SW480 (cell line): ENCODE measurements at places on chromosomes 7 and 10.
A peak's percentile ranks its signal among the peaks of the same experiment; 100 is the strongest.

- DNase-seq: no peak
These were observed 588.0 kb downstream of the CALN1 start for GRCh38 chr7:71824006-71824760.

GRCh38 chr7:145147865-145148264 is 312.0 kb upstream of the TPK1 start:
- no peak for DNase-seq

DNA sequence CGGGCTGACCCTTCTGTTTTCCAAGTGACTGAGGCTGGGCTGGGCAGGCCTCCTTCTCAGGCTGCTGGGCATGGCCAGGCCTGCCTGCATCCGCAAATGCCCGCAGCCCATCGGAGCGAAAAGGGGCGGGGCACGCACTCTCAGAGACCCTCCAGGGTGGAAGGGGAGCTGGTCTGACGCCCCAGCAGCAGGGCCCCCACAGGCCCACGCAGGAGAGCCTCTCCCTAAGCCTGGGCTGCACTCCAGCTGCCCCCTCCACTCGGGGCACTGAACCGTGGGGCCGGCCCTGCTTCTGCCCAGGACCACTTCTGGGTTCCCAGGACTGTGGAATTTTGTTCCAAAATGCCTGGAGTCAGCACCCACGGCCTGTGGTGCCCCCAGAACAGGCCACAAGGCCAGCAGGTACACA is 9.3 kb downstream of the ADAP1 start:
- peak; percentile 57 for DNase-seq

- DNase-seq: no peak
These were observed 190.1 kb downstream of the SDHAF3 start for GRCh38 chr7:97307521-97308108.

DNA sequence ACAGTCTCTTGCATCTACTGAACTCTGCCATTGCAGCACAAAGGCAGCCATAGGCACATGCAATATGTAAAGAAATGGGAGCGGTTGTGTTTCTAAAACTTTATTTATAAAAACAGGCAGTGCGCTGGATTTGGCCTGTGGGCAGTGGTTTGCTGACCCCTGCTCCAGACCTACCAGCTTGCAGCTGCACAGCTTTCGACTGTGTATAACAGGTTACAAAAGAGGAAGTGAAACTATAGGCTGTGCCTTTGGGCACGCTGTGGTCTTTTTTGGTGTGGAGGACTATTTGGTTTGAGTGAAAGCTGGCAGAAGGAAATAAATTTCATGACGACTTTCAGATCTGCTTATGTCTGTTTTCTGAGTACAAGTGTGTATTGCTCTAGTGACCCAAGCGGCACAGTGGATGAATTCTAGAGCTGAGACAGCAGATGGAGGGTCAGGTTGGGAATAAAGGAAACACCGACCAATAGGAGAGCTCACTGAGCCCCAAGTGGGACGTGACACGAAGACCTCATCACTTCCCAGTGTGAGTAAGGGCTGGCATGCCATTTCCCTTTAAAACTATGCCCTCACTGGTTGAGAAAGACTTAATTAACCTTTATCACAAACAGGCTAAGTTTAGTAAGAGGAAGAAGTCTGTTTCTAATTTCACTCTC is 152.7 kb downstream of the ANK3 start:
- no peak for DNase-seq

DNA sequence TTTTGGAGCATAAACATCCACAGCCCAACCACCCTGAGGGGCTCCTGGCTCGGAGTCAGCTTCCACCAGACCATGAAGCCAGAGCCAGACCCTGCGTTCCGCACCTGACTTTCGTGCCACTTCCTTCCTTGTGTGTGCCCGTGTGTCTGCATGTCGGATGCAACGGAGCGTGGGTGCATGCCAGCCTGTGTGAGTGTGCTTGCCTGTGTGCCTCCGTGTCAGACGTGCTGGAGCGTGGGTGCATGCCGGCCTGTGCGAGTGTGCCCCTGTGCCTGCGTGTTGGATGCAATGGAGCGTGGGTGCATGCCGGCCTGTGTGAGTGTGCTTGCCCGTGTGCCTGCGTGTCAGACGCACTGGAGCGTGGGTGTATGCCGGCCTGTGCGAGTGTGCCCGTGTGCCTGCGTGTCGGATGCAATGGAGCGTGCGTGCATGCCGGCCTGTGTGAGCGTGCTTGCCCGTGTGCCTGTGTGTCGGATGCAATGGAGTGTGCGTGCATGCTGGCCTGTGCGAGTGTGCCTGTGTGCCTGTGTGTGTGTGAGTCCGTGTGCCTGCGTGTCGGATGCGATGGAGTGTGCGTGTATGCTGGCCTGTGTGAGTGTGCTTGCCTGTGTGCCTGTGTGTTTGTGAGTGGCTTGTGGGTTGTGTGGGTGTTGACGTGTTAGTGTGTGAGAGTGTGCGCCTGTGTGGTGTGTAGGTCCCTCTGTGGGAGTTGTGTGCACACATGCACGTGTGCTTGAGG is 28.1 kb upstream of the KNDC1 start:
- no peak for DNase-seq

DNA sequence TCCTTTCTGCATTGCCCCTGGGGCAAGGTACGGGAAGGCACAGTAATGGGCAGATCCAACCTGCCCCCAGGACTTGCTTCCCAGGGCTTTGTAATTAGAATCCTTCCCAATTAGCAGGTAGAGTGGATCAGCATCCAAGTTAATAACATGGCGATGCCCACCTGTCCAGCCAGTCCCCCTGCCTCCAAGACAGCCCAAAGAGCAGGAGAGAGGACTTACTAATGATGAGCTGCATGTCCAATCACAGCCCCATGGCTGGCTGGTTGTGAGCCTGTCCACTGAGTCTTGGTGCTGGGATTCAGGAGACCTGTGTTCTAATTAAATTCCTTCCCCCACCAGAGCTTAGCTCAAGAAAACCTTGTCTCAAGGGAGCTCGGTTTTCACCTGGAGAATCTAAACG is 49.0 kb downstream of the RPS24 start:
- DNase-seq: no peak

- no peak for DNase-seq
These were observed 392.0 kb downstream of the PAXIP1 start for GRCh38 chr7:154610903-154611302.

- no peak for DNase-seq
These were observed 11.1 kb downstream of the UNC5B start for GRCh38 chr10:71223347-71224058.

GRCh38 chr10:86136934-86137333 is 229.7 kb downstream of the GRID1 start:
- DNase-seq: no peak

GRCh38 chr10:8350250-8350967 is 295.9 kb downstream of the GATA3 start:
- DNase-seq: no peak

DNA sequence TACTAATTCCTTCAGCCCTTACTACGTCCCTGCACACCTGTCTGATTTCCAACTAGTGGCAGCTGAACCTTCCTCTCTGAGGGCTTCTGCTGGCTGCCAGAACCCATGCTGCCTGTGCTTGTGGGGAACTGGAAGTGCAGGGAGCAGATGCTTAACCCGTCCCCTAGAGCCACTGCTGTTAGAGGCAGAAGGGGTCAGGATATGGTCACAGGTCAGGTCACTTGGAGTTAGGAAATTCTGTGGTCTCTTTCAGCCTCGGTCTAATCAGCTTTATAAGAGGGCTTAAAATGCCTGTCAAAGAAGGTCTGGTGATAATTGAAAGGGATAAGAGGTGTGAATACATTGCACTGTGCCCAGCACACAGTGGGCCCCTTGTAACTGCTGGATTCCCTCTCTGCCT is 82.0 kb downstream of the PLPP4 start:
- no peak for DNase-seq

GRCh38 chr10:102714621-102715455 is at the start of gene SFXN2:
TSS of gene SFXN2 (plus strand) at chr10:102714636. CDS start at chr10:102726637, 12,001 bp downstream.
- DNase-seq: peak; percentile 43

DNA sequence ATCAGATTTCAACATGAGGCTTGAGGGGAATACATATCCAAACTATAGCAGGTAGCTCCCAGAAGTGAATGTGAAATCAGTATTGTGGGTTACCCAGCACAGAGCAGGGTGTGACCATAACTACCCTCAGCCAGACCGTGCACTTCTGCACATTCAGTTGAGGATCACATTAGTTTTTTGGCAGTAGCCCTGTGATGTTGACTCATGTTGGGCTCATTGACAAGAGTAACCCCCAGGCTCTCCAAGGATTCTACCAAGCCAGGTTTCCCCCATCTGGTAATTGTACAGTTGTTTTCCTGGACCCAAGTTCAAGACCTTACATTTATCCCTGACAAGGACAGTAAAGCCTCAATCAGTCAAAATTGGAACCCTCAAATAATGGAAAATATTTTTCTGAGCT is 11.7 kb upstream of the CPA4 start:
- DNase-seq: no peak
